ENCODE measurements at places on chromosomes 5 and 9. TPM values are rescaled to one million over a fixed set of nuclear protein-coding genes. Genes with fewer than 3 reads are reported as not detected.

The GCNT4 gene
- total RNA-seq = 0.41 TPM

The PCDHB12 gene
- total RNA-seq = not detected

The SLCO6A1 gene
- total RNA-seq = not detected

The CCDC187 gene
- total RNA-seq = not detected

The RNF180 gene
- not detected for total RNA-seq

DNA sequence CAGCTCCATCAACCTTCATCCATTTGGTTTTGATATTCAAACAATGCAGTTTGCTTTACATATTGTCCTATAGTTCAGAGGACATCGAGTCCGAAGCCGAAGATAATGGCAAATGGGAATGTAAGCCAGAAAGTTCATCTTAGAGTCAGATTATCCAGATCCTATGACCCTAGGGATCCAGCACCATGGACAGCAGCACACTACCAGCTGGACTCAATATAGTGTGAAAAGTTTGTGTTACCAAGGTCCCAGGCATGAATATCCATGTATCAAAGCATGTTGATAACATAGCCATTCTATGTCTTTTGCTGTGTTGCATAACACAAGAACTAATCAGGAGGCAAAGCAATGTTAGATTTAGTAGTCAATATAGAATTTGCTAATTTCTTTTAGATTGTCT is 46.3 kb downstream of the FSTL4 start:
- no peak overlapping the region for H3K4me3 ChIP-seq
- peaks cover 33% of the 10 kb centered on the region for H3K27me3 ChIP-seq
- H3K4me1 ChIP-seq = peaks cover 3% of the 10 kb centered on the region

DNA sequence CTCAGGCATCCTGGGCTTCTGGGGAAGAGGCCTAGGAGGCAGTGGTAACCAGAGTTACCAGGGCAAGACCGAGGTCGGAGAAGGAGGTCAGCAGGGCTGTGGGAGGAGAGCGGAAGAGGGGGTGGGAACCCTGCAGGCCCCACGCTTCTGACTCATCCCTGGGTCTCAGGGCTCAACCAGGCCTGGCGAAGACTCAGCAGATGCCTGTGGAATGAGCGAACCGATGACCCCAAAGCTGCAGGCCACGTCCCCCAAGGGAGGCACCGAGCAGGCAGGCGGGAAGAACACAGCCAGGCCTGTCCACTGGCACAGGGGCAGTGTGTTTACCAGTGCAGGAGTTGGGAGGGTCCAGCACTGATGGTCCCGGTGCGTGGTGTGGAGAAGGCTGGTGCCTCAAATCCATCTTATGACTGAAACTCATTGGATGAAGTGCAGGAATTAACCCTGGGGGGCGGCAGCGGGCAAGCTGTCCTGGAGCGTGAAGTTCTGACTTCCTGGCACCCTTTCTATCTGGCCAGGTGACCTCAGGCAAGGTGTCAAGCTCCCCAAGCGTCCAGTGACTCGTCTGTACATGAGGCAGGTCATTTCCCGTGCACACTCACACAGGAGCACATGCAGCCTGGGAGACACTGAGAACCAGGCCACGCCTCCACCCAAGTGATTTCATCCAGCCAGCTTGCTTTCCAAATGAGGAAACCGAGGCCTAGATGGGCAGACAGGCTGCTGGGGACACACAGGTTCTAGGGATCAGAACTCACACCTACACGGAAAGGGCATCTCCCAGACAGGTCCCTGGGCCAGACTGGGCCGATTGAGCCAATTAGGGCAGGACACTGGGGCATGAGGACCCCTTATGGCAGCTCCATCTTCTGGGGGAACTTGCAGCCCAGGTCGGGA is 69.1 kb downstream of the ADAMTS2 start:
- H3K4me1 ChIP-seq = no peaks in the 10 kb centered on the region
- H3K27ac ChIP-seq = no peak overlapping the region
- no peaks in the 10 kb centered on the region for H3K27me3 ChIP-seq
- H3K36me3 ChIP-seq = no peaks in the 10 kb centered on the region
- H3K4me3 ChIP-seq = no peak overlapping the region
- DNase-seq = no peak

DNA sequence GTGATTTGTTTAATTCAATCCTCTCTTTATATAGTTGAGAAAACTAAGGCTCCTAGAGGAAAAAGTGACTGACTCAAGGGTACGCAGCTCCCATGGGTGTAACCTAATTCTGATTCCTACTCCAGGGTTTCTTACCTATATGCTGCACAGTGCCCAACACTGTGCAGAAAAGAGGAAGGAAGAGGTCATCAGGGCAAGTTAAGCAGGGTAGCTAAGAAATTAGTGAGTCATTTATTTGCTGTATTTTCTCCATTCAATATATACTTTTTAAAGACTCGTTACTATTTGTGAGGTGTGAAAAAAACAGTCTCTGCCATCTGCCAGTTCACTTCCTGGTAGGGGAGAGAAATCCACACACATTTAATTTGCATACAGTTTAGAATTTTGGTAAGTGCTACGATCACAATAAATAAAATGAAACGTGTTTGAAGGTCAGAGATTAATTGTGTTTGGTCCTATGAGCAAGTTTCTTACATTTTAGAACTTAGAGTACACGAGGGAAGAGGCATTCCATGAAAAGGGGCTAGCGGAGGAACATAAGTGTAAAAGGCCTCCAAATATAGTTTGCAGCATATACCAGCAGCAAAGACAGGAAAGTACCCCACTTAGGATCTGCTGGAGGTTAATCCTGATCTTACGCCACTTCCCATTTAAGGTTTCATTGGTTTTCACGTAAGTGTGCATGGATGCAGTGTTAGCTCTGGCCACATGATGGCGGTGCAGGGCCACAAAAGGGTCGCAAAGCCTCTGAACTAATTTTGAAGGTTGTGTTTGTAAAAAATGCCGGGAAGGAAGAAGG is 59.9 kb upstream of the TLR4 start:
- peaks cover 26% of the 10 kb centered on the region for H3K27me3 ChIP-seq
- peak; percentile 65 for DNase-seq
- H3K4me3 ChIP-seq = no peak overlapping the region
- H3K27ac ChIP-seq = no peak overlapping the region

- H3K4me3 ChIP-seq = no peak overlapping the region
- H3K4me1 ChIP-seq = no peaks in the 10 kb centered on the region
- no peaks in the 10 kb centered on the region for H3K36me3 ChIP-seq
- peaks cover 9% of the 10 kb centered on the region for H3K27me3 ChIP-seq
- no peak for DNase-seq
Observed at GRCh38 chr5:155091768-155092717, 78.5 kb downstream of the KIF4B start.

- no peaks in the 10 kb centered on the region for H3K36me3 ChIP-seq
- no peak for DNase-seq
- H3K27ac ChIP-seq = no peak overlapping the region
- H3K27me3 ChIP-seq = no peaks in the 10 kb centered on the region
Observed at GRCh38 chr5:93296338-93296737, 284.7 kb downstream of the NR2F1-AS1 start.

DNA sequence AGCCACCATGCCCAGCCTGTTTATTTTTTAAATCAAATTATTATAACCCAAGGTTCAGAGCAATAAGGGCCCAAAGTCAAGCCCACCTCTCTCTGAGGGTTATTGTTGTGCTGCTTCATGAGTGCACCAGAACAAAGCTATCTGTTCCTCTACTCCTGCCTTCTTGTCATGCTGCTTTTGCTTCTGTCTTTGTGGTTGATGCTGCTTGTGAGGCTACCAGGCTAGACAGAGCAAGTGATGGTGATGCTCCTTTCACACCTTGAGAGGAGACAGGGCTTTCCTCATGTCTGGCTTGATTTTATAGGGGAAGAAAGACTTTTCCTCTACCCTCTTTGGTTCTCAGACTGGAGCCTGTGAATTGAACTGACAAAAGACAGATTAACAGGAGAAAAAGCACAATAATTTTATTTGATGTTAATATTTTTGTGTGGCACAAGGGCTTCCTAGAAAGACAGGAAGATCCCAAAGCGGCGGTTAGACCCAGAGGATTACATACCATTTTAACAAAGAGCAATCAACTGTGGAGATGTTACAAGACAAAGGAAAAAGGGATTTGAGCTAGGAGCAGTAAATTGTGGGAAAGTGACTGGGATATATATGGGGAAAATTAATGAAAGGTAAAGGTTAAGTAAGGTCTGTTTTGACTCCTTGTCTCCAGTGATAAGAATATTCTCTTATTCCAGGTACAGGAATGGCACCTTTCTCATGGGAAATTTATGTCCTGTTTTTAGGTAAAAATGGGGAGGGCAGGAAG is 4.4 kb upstream of the CD180 start:
- H3K27ac ChIP-seq = peak overlapping the region; percentile 60
- peaks cover 47% of the 10 kb centered on the region for H3K36me3 ChIP-seq
- no peak overlapping the region for H3K4me3 ChIP-seq
- no peak for DNase-seq

DNA sequence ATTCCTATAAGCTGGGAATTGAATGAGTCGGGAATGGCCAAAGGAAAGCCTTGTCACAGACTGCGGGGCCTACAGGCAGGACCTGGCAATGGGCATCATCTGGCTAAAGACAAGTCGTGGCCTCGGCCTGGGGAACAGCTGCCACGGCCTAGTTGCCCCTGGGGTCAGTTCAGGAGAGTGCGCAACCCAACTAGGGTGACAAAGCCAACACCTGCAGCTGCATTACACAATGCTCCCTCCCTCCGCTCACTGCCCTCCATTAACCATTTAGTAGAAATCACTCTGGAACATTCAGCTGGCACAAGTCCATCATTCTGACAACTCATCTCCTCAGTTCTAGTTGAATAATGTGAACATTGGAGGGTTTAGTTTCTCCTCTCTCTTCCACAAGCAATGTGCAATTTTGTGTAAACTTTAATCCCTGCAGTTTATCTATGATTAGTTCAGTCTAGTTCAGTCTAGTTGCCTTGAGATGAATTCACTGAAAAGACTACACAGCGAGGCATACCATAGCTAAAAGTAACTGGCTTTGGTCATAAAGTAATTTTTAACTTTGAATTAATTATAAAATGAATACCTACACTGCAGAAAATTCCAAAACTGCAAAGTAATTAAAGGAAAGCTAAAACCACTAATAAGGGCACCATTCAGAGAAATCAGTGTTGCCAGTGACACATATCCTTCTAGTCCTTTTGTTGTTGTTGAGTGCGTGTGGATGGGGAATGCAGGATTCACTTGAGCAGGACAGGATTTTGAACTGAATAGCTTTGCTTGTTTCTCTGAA is 5.1 kb downstream of the GLDC start:
- H3K4me3 ChIP-seq = no peak overlapping the region
- H3K4me1 ChIP-seq = peaks cover 12% of the 10 kb centered on the region
- H3K36me3 ChIP-seq = no peaks in the 10 kb centered on the region

DNA sequence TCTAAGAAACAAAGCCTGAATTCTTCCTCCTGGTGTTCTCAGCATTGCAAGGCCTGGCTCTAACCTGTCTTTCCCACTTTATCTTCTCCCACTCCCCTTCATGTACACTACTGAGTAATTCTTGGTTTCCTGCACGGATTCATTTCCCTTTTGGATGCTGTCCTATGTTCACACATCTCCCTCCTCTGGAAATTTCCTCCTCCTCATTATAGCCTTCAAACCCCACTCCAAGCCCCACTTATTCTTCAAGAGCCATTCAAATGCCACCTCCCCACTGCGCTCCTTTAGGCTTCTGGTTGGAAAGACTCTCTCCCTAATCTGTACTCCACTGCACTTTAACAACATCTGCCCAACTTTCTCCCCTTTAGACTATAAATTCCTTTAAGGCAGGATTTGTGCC is 28.2 kb upstream of the C5orf63 start:
- peaks cover 5% of the 10 kb centered on the region for H3K27me3 ChIP-seq
- H3K27ac ChIP-seq = no peak overlapping the region

DNA sequence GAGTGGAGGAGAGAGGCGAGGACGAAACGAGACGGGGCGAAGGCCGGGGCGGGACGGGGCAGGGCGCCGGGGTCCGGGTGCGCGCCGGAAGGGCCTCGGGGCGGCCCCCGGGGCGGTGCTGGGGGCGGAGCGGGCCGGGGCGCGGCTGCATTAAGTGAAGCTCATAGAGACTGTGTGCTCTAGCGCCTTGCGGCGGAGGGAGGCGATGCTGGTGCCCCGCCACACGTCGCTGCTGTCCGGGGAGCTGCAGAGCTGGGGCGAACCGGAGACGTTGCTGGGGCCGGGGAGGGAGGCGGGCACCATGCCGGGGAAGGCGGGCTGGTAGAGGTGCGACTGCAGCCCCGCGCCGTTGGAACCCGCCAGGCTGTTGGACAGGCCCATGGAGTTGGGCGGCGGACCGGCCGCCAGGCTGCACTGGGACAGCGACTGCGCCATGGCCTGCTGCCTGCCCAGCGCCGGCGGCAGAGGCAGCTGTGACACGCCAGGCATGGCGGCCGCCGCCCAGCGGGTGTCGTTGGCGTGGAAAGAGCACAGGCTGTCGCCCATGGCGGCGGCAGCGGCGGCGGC is 8.3 kb downstream of the OTP start:
- peak; percentile 76 for DNase-seq
- H3K27ac ChIP-seq = no peak overlapping the region
- peaks cover 3% of the 10 kb centered on the region for H3K36me3 ChIP-seq

GRCh38 chr5:62460578-62460983 is 48.0 kb downstream of the IPO11 start:
- H3K36me3 ChIP-seq = no peaks in the 10 kb centered on the region
- DNase-seq = no peak
- no peak overlapping the region for H3K27ac ChIP-seq
- H3K4me3 ChIP-seq = no peak overlapping the region
- H3K4me1 ChIP-seq = no peaks in the 10 kb centered on the region
- H3K27me3 ChIP-seq = no peaks in the 10 kb centered on the region

GRCh38 chr5:15897656-15898055 is 281.9 kb downstream of the MARCHF11 start:
- no peak overlapping the region for H3K4me3 ChIP-seq
- H3K4me1 ChIP-seq = no peaks in the 10 kb centered on the region
- H3K27me3 ChIP-seq = no peaks in the 10 kb centered on the region

Data from activated CD8-positive, alpha-beta memory T cell treated with anti-CD3 and anti-CD28 coated beads, Interleukin-2, amount 10 ng/mL, durations not matched to agents 7 days and 5 days (primary cell).